ENCODE measurements at places on chromosomes 3 and 15.

DNA sequence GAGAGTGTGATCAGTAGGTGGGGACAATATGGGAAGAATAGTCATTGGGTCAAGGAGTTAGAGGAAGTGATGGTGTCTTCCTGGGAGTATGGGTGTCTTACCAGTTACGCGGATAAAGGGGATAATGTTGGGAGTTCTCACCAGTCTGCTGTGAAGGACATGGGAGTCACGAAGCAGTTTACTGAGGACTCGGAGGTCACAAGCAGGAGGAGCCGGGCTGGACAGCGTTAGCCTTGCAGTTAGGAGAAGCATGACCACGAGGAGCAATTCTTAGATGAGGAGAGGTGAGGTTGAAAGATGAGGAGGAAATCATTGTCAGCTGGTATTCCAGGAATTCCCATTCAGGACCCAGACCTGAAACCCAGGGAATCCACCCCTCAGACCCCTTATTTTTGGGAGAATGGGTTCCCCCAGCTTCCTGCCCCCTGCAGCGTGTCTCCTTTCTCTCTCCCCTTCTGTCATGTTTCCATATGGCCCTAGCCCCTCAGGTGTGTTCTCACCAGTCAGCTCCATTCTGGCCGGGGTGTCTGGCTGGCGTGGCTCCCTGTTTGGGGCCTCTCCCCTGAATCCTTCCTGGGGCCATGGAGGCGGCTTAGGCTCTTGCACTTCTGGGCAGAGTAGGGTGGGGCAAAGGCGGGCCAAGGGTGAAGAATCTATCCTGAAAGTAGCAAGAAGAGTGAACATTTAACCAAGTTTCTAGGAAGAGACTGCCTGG, 2.1 kb downstream of the THPO start:
- DNase-seq: no peak

- DNase-seq: no peak
These were observed 1026.0 kb downstream of the TUSC7 start for GRCh38 chr3:117735481-117736101.

DNA sequence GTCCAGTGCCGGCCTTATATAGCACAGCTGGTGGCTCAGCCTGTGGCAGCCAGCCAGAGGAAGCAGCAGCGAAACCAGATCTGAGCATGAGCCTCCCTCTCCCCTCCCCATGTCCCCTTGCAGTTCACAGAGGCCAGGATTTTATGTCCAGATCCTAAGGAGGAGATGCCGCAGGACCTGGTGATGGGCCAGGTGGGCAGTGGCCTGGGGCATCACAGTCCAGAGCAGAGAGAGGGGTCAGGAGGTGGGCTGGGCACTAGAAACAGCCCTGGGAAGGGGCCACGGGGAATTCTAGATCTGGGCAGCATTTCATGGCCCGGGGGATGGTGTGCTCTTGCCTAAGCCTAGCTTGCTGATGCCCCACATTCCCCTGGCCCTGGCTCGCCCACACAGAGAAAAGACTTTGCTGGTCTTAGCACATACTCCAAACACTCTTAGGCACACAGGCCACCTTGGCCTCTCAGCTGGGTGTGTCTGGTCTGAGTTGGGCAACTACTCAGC, 259 bp upstream of the CILP start:
- DNase-seq: peak; percentile 81

- DNase-seq: peak; percentile 100
These were observed at the start of gene EPHB3 for GRCh38 chr3:184561061-184561912. TSS of gene EPHB3 (plus strand) at chr3:184561785. CDS start at chr3:184562236, 451 bp downstream.

DNA sequence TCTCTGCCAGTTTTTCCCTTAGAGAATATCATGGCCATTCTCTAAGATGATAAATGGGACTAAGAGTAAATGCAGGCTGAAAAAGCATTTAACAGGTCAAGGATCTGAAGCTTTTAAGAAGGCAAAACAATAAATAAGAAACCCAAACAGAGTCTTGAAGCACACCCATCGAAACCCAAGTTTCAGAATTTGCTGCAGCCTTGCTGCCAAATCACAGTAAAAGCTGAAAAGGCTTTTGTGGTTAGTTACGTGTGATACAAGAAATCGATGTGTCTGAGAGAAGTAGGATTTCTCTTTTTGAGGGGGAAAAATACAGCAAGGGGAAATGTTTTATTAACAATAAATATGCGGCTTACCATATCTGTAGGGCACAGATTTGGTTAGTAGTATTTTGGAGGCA, 92.0 kb downstream of the IGF1R start:
- no peak for DNase-seq

DNA sequence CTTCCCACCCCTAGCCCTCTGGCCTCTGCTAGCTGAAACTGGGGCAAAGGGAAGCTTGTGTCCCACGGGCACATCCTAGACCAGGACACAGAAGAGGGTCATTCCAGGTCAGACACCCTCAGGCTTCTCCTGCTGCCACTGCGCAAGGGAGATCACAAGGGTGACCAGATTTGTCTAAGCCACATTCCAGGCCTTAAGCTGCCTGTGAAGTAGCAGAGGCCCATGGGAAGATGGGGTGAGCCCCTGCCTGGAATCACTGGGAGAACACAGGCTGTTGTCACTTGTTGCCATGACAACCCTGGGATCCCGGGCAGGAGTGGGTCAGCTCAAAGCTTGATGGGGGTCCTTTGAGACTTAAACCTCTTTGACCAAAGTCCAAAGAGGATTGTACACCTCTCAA, 10.8 kb downstream of the STRA6 start:
- no peak for DNase-seq

All from renal pelvis (tissue), 12 donors.